LHCN-M2 (cell line): ENCODE measurements at places on chromosomes 1 and 21.
A peak's percentile ranks its signal among the peaks of the same experiment; 100 is the strongest.

GRCh38 chr1:115781343-115781742 lies 12.8 kb upstream of the CASQ2 start:
- DNase-seq, result peak; percentile 97

DNA sequence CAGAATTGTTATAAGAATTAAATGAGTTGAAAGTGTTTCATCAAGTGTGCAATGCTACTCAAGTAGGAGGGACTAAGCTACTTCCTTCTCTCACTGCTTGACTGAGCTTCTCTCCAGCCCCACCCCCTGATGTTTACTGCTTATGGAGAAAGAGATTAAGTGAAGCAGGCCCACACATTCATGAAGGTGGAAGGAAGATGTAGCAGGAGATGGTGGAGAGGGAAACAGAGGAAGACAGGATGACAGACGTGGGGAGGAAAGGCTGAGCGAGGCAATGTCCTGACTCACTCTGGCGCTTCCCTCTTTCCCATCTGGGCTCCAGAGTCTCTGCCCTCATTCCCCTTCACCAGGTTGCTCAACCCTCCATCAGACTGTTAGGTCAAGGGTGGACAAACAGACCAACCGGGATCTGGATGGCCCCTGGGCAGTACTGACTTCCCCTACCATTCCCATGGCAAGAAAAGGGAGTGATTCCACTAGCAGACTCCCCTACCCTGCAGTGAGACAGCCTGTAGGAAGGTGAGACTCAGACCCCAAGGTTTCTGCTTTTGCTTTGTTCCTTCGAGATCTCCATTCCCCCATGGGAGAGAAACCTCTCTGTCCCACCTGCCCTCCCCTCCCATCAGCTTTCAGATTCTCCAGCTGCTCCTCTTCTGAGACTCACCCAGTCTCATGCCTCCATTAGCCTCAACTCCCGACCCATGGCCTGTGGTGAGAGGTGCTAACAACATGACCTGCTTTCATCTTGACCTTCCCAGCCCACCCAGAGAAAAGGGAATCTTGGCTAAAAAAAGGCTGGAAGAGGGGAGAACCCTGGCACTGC lies 3.1 kb upstream of the ARHGEF2 start:
- peak; percentile 66 for DNase-seq

DNA sequence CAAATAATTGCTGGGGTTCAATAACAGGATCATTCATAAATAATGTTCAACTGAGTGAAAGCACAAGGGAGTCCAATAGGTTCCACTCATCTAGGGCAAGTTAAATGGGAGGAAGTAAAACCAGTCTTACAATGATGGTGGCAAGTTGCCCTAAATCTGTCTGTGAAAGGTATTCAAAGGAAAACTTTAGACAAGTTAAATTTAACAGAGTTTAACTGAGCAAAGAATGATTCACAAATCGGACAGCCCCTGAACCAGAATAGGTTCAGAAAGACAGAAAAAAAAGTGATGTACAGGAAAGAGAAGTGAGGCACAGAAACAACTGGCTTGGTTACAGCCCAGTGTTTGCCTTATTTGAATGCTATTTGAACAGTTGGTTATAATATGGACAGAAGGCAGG lies 183.5 kb upstream of the ADGRL4 start:
- no peak for DNase-seq

DNA sequence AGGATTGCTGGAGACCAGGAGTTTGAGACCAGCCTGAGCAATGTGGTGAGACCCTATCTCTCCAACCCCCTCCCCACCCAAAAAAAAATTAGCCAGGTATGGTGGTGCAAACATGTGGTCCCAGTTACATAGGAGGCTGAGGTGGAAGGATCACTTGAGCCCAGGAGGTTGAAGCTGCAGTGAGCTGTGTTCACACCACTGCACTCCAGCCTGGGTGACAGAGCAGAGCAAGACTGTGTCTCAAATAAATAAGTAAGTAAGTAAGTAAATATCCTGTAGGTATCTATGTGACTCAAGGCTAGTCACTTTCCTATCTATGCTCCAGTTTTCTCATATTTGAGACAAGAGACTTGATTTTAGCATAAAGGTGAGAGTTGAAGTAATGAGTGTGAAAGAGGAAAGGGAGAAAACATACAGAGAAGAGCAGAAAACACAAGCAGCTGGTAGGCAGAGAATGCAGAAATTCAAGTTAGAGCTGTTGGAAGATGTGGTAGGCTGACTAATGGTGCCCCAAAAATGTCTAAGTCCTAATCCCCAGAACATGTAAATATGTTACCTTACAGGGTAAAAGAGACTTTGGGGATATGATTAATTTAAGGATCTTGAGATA lies 7.5 kb downstream of the PPP1R12B start:
- no peak for DNase-seq

GRCh38 chr1:46599059-46599970 lies 4.8 kb downstream of the MKNK1 start:
- no peak for DNase-seq

GRCh38 chr1:111895469-111895868 lies 94.0 kb downstream of the KCND3 start:
- DNase-seq, result no peak

DNA sequence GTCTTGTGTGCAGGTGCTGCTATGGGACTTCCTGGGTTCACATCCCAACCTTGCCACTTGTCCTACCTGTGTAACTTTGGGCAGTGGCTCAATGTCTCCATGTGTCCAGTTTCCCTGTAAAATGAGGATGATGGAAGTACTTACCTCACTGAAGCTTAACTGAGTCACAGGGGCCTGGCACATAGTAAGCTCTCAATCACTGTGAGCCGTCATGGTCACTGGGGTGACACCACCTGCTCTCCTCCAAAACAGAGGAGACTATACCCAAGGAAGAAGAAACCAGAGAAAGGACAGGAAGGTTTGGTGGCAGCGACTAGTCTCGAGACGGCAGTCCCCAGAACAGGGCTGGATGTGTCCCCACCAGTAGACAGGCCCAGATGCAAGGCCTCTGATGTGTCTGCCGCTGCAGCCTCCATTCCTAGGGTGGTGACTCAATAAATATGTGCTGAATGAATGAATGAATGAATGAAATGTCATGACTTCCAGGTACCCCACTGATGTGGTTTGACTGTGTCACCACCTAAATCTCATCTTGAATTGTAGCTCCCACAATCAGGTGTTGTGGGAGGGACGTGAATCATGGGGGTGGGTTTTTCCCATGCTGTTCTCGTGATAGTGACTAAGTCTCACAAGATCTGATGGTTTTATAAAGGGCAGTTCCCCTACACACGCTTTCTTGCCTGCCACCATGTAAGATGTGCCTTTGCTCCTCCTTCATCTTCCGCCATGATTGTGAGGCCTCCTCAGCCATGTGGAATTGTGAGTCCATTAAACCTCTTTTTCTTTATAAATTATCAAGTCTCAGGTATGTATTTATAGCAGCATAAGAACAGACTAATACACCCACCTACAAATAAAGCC lies 13.0 kb upstream of the LRP8 start:
- DNase-seq, result no peak

DNA sequence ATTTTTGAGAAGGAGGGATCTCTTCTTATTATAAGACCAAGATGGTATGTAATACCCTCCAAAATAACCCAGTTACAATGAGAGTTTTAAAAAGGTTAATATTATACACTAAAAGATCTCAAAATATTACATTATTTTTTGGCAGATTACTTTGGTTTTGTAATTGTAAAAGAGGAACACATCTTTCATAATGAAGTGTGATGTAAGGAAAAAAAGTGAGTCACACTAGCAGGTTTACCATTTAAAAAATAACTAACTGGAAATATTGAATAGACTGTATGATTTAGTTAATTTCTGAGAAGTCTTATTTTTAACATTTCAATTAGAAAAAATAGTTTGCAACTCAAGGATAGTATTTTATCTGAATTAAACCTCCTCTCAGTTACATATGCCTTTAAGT lies 1.1 kb downstream of the F5 start:
- DNase-seq, result no peak
